GM19239 (cell line): ENCODE measurements at places on chromosomes 1 and 21.

GRCh38 chr1:43506233-43506632 lies 24.4 kb upstream of the PTPRF start:
- no peak for DNase-seq

- no peak for DNase-seq
These were observed 2.2 kb downstream of the PPP2R5A start for GRCh38 chr1:212287261-212287895.

- no peak for DNase-seq
These were observed 21.6 kb downstream of the KCND3 start for GRCh38 chr1:111967886-111968285.

DNA sequence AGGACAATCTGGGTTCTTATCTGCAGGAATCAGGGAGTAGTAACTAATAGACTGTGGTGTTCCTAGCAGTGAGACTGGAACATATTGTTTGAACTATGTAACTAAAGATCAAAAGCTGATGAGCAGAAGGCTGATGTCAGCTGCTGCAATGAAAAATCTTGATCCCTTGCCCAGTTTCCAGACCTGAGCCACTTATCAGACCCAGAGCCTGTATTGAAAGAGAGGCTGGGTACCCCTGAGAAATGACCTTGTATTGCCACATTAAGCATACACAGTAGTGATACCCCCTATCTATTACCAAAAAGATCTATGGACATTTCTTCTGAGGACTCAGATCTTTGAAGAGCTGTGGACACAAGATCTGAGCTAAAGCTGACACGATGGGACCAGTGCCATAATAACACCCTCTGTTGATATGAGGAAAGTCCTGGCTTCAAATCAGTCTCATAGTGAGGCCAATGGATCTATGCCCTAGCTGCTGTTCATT lies 178.0 kb upstream of the GALNT2 start:
- no peak for DNase-seq

DNA sequence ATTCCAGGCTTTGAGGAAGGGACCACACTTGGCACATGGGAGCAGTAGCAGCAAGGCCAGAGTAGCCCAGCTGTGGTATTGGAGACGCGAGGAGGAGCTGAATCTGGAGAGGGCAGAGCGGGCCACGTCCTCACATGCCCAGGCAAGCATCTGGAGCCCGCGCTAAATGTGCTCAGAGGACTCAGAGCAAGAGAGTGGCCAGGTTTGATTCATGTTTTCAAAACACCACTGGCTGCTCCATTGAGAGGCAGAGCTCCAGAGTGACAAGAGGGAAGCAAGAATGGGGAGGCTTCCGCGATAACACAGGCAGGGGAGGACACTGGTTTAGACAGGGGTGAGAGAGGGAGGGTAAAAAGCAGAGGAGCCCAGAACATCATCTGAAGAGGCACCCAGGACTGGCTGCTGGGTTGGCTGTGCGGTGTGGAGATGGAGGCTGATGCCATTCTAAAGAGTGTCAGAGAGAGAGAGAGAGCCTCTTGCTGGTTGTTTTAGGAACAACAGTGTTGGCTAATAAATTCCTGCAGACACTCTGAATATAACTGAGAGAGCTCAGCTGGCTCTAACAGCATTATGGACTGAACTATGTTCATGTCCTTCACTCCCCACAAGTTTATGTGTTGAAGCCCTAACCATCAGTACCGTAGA lies 32.3 kb downstream of the RCAN1 start:
- peak; percentile 13 for DNase-seq

DNA sequence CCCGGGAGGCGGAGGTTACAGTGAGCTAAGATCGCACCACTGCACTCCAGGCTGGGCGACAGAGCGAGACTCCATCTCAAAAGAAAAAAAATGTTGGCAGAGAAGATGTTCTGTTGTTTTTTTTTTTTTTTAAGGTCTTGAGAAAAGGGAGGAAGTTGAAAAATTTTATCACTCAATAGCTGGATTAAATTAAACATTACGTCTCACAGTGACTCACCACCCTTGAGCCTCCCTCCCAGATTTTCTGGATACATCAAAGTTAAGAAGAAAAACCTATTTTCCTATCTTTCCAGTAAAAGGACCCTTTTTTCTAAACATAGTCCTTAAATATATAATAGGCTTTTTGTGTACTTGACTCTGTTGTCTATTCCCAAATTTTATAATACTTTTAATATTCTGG lies 35.5 kb downstream of the IFNAR1 start:
- DNase-seq, result no peak

DNA sequence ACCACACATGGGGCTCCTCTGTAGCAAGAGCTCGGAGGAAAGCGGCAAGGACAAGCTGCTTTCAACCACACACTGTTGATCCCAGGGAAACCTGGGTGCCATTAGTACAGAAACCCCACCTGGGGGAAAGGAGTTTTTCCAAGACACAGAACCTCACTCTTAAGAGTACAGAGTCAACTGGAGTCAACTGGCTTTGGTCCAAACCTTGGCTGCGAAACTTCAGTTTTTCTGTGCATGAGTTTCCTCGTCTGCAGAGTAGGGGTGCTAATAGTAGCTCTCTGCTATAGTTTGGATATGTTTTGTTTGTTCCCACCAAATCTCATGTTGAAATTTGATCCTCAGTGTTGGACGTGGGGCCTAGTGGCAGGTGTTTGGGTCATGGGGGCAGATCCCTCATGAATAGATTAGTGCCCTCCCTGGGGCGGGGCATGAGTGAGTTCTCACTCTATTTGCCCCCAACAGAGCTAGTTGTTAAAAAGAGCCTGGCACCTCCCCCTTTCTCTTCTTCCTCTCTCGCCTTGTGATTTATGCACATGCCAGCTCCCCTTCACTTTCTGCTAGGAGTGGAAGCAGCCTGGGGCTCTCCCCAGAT lies 161.1 kb downstream of the PIGK start:
- no peak for DNase-seq

GRCh38 chr1:167121375-167122120 lies 27.7 kb downstream of the STYXL2 start:
- DNase-seq, result no peak

- DNase-seq, result no peak
These were observed 6.5 kb downstream of the ACTRT2 start for GRCh38 chr1:3027611-3028371.

- DNase-seq, result no peak
These were observed 99.1 kb upstream of the ARTN start for GRCh38 chr1:43834280-43835081.

DNA sequence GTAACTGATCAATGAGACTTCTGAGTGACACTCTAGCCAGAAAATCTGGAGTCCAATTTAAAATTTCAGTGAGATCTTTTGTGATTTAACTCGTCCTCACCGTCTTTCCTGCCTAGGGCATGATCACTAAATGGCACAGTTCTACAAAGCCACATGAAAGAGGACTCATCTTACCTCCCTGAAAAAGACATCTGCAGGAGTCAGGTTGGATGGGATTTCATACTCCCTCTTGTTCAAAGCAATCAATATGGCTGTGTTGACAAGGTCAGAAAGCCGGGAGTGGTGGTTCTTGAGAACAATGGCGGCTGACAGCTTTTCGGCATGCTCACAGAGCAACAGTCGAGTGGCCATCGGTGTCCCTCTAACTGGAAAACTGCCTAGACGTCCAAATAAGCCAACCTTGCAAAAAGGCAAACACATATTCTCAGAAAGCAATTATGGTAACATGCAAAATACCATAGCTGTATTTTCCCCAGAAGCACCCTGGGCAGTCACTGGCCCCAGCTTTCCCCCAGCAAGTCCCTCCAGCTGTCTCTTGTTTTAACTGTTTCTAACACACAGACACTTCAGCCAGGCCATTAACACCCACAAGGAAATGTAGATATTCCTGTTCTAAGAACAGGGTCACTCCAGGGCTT lies 36.6 kb upstream of the ACTA1 start:
- no peak for DNase-seq

- no peak for DNase-seq
These were observed 55.9 kb downstream of the CNST start for GRCh38 chr1:246622035-246622652.

DNA sequence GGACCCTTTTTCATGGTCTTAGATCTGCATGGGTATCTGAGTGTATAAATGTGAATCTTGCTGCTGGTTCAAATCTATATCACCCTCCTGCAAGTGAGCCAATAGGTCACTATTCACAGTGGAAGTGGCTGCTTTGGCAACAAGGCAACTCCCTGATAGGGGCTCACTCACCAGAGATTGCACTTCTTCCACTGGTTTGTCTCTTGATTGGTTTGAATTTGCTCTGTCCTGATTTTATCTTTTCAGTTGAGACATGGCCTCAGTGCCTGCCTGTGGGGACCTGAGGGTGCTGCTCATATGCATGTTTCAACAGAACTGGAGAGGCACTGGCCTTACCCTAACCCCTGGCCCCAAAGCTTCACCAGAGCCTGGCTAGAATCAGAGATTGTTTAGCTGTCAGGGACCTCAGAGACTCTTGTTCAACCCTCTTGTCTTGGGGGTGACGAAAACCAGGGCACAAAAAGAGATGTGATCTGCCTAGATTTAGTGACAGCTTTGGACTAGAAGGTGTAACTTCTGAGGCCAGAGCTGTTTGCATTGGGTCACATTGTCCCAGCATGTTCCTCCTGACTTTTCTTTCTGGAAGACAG lies 16.9 kb downstream of the AVPR1B start:
- no peak for DNase-seq

DNA sequence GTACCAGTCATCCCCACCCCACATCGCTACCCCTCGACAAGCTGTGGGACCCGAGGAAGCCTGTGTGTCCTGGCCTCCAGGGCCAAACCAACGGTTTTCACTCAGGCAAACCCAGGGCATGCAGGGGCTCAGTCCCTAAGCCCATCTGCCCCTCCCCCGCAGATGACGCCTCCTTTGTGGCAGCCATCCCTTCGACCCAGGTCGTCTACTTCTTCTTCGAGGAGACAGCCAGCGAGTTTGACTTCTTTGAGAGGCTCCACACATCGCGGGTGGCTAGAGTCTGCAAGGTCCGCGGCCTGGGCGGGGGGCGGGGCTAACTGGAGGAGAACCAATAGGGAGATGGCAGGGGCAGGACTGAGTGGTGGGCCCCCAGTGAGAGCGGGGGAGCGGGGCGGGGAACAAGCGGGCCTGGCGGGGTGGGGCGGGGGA lies 7.4 kb downstream of the SEMA4A start:
- DNase-seq, result peak; percentile 57

GRCh38 chr1:19739628-19740027 lies 60.1 kb downstream of the TMCO4 start:
- DNase-seq, result no peak

DNA sequence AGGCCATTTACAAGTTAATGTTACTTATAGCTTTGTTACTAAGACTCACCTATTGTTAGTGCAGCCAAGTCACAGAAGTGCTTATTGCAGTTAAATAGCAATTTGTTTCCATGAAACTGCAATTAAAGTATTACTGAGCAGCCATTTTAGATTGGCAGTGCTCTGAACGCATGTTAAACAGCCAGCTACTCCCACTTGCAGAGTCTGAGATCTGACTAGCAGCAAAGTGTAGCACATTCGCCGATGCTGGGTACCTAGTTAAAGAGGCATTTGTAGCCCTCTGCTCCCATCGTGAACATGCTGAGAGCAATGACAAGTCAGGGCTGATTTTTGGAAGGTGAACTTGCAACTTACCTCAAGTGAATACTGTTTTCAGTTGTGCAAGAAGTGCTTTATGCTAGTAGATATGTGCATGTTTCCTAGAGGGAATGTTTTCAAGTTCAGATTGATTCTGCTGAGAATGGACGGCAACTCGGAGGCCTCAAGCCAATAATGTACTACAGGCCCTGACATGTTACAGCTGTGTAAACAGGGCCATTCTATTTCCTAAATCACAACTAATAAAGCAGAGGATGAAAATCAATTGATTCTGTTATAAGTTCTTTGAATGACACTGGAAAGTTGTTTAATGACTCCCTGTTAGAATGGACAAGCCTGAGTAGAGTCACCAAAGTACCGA lies 19.8 kb downstream of the LMO4 start:
- DNase-seq, result no peak

GRCh38 chr21:45454926-45455673 lies 50.1 kb downstream of the COL18A1 start:
- no peak for DNase-seq

DNA sequence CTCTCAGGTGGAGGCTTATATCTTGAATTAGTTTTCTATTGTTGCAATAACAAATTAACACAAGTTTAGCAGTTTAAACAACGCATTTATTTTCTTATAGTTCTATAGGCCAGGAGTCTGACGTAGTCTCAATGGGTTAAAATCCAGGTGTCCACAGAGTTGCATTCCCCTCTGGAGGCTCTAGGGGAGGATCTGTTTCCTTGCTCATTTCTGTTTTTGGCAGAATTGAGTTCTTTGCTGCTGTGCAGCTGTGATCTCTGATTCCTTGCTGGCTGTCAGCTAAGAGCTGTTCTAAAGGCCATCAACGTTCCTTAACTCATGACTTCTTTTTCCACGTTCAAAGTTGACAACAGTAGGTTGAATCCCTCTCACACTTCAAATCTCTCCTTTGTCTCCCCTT lies 31.8 kb downstream of the S100A10 start:
- no peak for DNase-seq

- DNase-seq, result no peak
These were observed 62.9 kb upstream of the EDN2 start for GRCh38 chr1:41547336-41547735.

- no peak for DNase-seq
These were observed 10.1 kb upstream of the CITED4 start for GRCh38 chr1:40872276-40872675.

DNA sequence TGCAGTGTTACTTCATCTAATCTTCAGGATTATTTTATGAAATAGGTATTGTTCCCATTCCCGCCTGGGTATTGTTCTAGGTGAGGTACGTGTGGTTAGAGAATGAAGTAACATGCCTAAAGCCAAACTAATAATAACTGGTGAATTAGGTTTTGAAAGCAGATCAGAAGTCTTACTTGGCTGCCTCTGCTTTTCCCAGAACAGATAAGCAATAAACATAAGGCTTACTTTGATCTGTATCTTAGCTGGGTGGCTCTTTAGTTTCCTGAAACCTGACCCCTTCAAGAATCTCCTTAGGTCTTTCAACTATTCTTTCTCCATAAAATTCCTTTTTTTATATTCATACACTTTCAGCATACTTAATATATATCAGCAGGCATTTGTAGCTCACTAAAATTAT lies 65.3 kb downstream of the VAV3 start:
- no peak for DNase-seq

- DNase-seq, result no peak
These were observed 379.3 kb upstream of the NCAM2 start for GRCh38 chr21:20618878-20619277.

GRCh38 chr1:164560556-164560955 lies 1.6 kb downstream of the PBX1 start:
- no peak for DNase-seq

DNA sequence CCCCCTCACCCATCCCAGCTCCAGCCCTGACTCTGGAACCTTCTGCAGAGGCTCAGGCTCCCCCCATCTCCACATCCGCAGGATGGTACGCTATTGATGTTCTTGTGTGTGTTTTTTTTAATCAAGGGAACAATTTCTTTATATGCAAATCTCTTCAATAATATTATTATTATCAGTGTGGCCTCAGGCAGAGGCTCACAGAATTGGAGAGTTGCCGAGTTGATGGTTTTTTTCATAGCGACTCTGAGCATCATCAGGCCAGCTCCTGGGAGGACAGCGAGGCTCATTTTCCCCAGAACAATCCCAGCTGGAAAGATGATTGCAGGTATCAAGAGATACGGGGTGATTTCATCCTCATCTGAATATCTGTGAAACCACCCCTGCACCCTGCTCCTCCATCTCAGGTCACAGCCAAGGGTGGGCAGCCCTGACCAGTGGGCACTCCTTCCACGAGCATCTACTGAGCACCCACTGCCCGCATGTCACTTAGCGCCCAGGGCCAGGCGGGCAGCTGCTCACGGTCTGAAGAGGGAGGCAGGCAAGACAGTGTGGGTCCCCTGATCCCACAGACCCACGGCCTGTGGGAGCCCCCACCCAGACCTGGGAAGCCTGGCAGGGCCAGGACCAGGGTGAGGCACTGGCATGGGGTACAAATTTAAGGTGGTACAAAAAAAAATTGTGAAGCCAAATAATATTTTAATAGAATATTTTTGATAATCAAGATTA lies 245.6 kb upstream of the VAMP3 start:
- no peak for DNase-seq
